ENCODE measurements at places on chromosomes 2 and 18.

DNA sequence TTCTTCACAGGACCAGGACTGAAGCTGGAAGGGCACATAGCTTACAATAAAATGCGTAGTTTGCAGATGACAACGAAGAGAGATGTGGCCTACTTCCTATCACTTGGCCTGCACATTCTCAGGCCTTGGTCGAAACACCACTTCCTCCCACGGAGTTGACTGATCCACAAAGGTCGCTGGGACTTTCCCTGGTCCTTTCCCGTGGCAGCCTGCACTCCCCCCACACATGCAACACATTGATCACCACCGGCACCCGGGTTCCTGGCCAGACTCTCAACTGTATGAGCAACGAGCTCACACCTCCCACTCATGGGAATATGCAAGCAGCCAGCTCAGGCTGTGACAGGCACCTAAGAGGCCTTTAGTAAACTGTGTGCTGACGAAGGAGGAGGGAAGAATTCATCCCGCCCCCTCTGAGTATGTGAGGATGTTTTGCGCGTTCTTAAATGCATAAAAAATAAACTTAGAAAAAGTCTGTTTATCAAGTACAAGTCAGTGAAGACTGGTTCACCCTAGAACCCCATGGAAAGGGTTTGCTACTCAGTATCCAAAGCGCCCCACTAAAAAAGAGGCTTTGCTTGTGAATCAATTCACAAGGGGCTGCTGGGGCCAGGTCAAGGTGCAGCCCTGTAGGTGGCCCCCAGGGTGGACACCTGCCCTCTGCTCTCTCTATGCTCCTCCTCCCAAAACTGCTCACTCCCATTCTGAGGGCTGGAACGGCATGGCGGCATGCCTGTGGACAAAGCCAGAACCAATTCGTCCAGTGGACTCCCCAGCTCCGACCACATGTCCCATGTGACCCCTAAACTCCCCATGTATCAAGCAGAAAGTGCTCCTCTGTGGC is 154.3 kb downstream of the EIPR1 start:
- no peak for DNase-seq

DNA sequence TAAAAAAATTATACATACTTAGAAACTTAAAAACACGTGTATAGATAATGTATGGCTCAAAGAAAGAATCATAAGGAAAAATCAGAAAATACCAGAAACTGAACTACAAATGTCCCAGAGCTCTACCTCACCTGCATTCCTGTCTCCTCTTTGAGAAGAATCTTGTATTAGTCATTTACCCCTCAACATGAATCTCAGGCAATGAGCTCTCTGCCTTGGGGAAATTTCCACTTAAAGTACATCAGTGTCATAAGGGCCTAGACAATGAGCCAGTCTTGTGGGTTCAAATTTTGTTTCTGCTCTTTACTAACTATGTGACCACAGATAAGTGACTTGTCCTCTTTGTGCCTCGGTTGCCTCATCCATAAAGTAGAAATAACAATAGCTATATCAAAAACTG is 40.1 kb downstream of the SCG2 start:
- no peak for DNase-seq

DNA sequence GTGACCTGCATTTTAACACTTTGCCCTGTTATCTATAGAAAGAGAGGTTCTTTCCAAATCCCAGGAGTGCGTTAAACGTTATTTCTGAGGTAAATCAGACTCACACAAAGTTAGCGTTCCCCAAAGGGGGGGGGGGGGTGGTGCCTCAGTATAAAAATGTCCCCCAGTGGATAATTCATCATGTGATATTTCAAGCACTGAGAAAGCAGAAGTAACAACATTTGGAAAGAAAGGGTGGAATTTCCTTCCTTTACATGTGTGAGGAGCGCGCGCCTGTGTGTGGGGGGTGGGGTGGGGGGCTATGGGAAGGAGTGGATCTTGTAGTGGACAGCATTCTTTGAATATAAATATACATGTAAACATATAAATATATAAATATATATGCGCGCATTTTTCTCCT is 630.9 kb downstream of the NYAP2 start:
- peak; percentile 11 for DNase-seq

DNA sequence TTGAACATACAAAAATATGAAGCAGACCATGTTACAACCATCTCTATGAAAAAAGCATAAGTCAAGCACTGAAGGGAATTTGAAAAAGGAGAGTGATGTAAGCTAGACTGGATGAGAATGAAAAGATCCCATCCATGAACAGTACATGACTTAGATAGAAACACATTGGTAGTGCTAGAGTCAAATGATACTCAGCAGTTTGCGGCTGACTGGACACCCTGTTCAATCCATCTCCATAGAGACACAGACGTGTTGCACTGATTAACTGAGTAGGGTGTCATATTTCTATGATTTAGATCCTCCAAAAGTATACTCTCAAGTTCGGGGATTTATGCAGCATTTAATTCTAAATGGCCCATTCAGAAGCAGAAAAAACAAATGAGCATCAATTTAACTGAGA is 674.3 kb upstream of the NRXN1 start:
- DNase-seq: no peak

- no peak for DNase-seq
These were observed 1.4 kb downstream of the CYS1 start for GRCh38 chr2:10078704-10079265.

- DNase-seq: no peak
These were observed 287.3 kb upstream of the SETBP1 start for GRCh38 chr18:44393406-44393805.

GRCh38 chr2:21443494-21444105 is 319.8 kb downstream of the TDRD15 start:
- DNase-seq: no peak

DNA sequence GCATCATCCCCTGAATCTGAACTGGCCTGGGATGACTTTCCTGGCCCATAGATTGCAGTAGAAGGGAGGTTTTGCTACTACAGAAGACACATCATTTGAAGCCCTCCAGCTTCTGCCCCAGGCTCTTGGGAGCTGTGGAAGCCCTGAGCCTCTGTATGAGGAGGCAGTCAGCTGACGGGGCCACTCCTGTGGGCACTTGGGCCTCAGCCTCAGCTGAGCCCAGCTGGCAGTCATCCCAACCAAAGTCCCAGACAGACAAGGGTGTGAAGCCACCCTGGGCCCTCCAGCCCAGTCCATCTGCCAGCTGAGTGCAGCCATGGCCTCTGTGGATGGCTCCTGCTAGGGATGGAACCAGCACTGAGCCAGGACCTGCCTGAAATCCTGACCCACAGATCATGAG is 502.3 kb upstream of the HS6ST1 start:
- DNase-seq: no peak

DNA sequence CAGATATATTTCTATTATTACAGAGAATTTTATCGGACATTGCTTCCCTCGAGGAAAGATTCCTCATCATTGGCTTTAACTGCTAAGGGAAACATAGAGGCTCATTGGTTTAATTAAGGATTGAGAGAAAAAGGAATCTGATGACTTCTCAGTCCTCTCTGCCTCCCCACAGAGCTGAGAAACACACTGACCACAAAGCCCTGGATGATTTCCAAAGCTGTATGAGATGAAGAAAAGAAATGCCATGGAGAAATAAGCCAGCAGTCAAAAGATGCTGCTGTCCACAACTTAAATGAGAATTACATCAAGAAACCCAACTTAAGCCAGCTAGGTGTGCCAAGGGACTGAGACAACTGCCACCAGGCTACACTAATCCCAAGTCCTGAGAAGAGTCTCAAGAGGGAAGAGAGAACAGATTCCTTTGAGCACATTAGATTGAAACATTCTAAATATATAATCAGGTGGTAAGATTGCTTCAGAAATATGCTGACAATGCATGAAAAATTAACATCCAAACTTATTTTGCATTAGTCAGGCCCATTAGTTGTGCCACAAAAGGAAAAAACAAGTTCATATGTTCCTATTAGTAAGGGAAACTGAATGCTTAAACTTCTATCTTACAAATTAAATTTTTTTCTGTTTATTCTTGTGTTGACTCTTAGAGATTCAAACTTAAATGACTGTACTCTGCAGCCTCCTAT is 308.1 kb upstream of the CYRIA start:
- DNase-seq: no peak

DNA sequence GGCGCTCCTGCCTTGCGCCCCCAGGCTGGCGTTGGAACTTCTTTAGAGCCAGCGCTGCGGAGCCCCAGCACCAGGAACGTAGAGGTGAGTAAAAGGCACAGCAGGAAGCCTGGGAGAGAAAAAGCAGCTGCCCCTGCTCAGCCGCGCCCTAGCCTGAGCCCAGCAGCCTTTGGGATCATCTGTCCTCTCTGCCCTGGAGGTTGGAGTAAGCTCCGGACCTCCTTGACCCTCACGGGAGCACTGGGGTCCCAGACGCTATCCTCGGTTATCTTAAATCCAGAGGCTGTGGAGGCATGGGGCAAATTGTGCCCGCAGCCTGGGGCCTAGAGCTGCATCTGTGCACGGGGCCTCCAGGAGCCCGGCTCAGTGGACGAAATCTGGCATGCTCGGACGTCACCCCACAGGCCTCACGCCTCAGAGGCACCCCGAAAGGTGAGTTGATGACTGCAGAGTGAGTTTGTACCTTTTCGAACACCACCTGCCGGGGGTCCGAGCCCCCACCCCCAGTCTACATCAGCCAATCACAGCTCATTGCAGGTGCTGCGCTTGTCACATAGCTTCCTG is 1.6 kb upstream of the SLC66A2 start:
- no peak for DNase-seq

DNA sequence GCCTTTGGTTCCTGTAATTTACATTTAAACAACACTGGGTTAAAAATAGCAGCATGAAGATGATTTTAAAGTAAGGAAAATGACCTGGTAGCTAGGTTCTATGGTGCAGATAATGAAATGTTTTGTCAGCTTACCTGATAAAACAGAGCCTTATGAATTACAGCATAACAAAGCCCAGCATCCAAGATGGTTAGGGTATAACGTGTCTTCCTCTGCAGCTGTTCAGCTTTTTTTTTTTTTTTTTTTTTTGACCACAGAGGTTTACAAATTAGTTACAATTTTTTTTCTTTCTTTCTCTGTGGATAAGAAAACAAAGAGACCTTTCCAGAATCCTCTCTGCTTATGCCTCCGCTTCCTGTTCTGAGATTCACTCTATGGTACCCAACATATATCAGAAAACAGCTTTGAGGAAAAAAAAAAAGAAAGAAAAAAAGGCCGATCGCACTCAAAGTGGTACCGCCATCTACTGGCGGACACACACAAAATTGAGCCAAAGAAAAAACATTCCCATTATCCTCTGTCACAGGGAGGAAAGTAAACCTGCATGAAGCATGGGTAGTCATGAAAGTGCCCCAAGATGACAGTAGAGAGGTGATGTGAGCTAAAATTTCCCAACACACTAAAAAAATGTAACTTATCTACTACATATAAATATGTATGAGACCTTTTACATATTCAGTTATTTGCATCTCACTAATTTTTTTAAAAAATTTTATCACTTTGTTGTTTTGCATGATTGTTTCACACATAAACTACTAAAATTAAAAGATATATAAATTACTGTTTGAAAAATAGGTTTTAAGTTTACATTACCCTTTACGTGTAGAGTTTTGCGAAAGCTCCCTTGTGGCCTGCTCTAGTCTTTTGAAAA is at the start of gene SCN3A:
SCN3A (minus strand) TSS at position 362 of the 871 bp plus-strand sequence. CDS start 27,656 bp downstream, outside the sequence.
- DNase-seq: peak; percentile 38

DNA sequence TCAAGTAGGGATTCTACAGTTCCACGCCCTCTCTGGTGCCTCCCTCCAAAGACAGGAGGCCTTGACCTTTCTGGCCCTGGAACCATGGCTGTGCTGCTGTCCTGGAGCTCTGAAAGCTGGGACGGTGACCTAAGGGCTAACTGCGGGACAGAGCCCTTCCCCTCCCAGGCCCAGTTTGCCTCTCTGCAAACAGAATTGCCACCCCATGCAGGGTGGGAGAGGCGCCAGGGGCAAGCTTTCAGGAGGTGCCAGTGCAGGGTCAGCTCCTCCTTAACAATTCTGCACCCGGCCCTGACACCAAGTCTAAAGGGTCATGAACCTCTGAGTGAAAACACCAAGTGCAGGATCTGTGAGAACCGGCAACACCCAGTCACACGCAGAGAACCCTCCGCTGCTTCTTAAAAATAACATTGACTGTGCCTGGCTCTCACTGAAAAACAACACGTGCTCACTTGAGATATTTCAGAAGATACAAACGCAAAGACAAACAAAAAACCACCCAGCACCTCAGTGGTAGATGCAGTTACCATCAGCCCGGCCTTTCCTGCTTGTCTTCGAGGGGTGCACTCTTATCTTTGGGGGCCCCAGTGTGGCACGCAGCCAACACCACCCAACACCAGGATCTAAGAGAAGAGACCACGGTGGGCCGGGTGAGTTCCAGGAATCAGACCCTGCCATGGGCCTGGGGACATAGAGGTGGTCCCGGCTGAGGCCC is 1.1 kb upstream of the SNED1 start:
- DNase-seq: no peak

DNA sequence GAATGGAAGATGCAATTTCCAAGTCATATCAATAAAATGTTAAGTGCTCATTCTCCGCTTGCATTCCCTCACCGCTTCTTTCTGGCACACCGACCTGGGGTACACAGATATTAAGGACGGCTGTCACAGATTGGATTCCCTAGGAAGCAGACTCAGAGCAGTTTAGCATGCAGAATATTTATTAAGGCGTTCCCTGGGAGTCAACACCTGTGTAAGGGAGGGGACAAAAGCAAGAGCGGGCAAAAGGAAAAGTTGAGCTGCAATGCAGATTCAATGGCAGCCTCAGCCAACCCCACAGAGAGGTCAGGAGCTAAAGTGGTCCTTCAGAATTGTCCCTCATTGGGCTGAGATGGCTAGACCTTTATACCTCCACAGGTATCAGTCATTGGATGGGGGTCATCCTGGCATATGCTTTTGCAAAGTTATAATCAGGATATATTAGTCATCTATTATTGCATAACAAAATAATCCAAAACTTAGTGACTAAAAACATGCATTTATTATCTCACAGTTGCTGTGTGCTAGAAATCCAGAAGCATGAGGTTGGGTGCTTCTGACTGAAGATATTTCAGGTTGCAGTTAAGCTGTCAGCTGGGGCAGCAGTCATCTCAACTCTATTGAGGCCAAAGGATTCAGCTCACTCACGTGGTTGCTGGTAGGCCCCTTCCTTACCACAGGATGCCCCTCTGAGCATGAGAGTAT is 27.0 kb upstream of the INO80D start:
- DNase-seq: no peak

DNA sequence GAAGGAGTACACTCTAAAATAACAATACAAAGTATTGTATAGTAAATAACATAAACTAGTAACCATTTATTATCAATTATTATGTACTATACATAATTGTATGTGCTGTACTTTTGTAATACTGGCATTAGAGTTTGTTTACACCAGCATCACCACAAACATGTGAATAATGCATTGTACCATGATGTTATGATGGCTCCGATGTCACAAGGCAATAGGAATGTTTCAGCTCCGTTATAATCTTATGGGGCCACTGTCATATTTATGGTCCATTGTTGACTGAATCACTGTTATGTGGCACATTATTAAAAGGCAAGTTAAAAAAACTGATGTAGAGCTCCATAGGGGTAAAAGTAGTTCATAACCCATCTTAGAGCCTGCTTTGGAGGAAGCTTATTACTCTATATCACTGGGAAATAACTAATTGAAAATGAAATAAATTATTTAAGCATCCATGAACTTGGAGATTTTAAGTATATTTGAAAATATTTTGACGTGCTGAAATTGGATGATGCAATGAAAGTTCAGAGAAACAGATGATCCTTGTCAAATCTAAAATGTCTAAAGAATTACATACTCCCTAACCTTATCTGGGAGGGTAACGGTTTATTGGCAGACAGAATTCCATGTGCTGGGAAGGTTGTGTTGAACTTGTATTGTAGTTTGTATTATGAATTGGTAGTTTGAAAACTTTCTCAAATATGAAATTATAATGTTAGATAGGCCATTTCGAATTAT is 2.4 kb downstream of the SKA1 start:
- DNase-seq: no peak

Data from neuronal stem cell (in vitro differentiated cells).